ENCODE measurements at places on chromosomes 12 and 14.

DNA sequence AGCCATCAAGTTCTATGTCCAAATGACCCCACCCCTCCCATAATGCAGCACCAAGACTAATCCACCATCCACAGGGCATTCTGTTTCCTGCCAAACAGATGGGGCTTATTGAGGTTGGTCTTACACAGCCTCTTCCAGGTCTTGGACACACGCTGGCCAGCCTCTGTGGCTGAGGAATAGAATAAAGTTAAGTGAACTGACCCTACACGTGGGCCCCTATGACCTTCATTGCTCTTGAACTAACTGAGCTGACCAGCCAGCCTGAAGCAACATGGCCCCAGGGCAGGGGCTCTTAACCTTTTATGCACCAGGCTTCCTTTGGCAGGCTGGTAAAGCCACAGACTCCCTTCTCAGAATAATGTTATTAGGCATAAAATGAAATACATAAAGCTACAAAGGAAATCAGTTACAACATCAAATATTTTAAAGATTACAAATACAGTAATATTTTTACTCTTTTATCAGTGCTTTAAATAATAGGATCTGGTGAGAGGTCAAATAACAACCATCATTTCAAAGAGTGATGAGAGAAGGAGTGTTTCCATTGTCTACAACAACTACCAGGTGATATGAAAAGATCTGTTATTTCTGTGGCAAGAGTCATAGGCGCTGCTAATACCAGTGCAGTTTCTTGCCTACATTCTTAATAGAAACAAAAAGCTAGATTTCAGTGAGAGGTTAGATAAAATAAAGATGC, 192.9 kb upstream of the NUDT4 start:
- no peak for DNase-seq

- DNase-seq: no peak
Observed at GRCh38 chr12:58757422-58757821, 162.9 kb downstream of the LRIG3 start.

DNA sequence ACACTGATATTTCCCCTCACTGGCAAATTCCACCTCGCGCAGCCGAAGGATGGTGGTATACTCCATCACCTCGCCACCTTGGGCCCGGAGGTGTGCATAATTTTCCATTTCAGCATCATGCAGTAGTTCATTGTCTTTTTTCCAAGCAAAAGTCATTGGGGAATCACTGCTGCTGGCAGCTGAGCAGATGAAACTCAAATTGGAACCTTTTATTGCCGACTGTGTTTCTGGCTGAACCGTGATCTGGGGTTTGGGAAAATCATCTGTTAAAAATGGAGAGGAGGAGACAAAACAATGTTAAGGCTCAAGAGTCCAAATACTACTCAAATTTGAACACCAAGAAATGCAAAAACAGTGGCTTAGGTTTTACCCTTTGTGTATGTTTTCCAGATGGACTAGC, 39.7 kb downstream of the LRIG3 start:
- no peak for DNase-seq

- DNase-seq: no peak
Observed at GRCh38 chr12:104593482-104593881, 136.7 kb downstream of the CHST11 start.

DNA sequence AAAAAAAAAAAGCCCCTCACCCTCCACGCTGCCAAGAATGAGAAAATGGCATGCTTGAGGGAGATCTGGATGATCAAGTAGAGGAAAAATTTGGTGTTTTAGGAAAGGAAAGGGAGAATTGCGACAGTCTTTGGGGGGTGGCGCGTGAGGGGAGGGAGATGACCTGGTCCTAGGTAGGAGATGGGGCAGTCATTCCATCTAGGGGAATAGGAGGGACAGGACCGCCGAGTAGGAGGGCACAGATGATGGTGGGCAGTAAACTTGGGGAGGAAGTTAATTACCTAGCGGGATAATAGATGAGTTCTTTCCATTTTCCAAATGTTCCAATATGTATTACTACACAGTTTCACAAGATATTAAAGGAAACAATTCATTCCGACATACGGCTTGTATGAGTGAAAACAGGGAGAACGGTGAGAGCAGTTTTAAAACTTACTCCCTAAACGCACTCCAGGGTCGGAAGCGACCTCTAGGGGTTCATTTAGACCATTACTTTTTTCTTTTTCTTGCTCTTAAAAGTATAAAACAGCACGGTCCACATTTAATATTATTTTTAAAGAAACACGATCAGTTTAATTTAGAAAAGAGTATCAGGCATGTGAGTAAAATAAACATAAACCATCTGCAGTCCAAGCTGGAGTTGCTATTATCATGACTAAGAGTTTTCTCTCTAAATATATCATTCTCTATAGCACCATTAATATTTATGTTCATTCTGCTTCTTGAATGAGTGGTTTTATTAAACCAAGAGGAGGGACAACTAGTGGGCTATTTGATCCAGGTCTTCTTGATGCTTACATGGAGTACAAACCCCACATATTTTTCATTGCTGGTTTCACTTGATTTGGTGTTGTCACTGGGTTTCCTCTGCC, 3.0 kb upstream of the FNTB start:
- DNase-seq: peak; percentile 45

DNA sequence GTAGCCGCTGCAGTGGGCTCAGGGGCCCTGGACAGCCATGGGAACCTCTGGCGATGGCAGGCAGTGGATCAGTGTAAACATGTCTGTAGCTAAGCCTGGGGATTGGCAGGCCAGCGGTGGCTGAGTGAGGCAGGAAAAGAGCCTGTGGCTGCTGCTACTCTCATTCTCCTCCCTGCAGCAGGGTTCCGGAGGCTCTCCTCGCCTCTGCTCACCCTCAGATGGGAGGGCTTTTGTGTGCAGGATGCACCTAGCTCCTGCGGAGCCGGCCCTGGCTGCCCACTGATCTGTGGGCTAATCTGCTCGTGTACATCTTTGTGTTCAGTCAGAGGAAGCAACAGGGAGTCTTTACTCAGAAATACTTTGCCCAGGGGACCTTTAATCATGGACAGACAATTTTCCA, 59.5 kb downstream of the GALNT8 start:
- DNase-seq: no peak

DNA sequence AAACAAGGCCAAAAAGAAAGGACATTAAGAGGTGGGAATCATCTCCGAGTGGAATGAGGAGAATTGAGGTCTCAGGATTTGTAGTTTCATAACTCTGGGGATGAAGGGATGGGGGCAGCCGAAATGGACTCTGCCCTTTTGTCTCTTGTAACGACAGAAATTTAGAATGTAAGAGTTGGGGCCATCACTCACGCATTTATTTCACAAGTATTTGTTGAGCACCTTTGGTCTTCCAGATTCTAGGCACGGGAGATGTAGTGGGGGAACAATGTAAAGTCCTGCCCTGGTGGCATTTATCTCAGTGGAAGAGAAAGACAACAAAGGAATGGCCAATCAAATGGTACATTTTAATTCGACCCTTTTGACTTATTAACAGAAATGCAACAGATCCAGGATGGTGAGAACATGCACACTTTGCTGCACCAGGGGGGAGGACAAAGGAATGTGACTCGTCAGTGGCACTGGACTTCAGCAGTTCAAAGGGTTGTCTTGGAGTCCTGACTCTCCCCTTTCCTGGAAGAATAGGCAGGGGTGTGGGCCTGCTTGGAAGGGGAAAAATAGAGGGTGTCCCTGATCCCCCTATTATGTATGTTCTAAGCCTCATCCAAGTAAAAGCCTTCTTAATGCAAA, 102.0 kb downstream of the TMEM30B start:
- no peak for DNase-seq

Data from CD4-positive, alpha-beta T cell treated with Interleukin-4 for 1 hour (primary cell).